ENCODE measurements at places on chromosomes 4 and X.
A peak's percentile ranks its signal among the peaks of the same experiment; 100 is the strongest.

- DNase-seq, result no peak
Measured at GRCh38 chrX:17411205-17411604, 36.2 kb downstream of the NHS start.

- DNase-seq, result no peak
Measured at GRCh38 chr4:6825403-6825802, 42.9 kb downstream of the KIAA0232 start.

- DNase-seq, result no peak
Measured at GRCh38 chrX:14899607-14900006, 26.4 kb downstream of the MOSPD2 start.

DNA sequence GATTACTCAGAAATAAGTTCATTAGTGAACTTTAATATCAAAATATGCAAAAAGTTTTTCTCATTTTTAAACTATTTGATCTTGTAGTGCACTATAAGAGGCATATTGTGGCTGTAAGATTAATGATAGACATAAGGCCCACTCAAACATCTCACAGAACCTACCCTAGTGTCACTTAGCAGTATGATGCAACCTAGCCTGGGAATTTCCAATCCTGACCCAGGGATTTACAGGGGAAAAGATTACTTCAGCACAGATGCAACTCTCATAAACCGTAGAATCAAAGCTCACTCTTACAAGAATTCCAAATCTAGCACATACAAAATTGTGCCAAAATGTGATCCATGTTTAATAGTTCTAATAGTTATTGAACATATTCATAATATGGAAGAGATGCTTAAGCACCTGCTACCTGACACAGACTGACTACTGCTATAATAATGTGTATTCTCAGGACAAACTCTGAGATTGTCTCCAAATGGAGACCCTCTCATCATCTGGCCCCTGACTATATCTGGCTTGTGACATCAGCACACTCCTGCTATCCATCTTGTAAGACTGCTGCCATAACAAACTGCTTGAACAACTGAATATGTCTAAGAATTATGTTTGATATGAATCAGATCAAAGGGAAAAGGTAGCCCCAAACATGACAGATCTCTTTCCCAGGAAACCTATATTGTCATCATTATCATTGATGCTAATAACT lies 271.9 kb downstream of the PABPC4L start:
- DNase-seq, result no peak

GRCh38 chr4:125013891-125014290 lies 300.9 kb upstream of the FAT4 start:
- no peak for DNase-seq

DNA sequence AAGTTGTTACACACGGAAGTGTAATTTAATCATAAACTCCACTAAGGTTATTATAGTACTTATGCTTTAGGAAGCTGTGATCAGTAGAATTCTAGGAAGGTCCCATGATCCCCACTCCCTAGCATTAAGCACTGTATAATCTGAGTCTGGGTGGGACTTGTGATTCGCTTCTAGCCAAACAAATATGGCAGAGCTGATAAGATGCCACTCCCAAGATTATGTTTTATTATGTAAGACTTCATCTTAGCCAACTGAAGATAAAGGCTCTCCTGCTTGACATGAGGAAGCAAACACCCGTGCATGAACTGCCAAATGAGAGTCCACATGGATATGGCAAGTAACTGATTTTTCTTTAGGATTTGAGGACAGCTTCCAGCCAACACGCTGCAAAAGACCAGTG lies 186.4 kb upstream of the NDST3 start:
- DNase-seq, result no peak

DNA sequence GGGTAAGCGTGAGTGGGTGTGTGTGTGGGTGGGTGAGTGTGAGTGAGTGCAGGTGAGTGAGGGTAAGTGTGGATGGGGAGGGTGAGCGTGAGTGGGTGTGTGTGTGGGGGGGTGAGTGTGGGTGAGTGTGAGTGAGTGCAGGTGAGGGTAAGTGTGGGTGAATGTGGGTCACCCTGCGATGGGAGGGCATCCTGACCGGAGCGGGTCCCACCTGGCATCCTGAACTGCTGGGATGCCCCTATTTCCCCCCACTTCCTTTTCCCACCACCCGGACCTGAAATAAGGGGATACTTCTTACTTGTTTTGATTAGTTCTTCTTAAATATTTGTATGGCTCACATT lies 49.5 kb downstream of the ING2 start:
- DNase-seq, result no peak

DNA sequence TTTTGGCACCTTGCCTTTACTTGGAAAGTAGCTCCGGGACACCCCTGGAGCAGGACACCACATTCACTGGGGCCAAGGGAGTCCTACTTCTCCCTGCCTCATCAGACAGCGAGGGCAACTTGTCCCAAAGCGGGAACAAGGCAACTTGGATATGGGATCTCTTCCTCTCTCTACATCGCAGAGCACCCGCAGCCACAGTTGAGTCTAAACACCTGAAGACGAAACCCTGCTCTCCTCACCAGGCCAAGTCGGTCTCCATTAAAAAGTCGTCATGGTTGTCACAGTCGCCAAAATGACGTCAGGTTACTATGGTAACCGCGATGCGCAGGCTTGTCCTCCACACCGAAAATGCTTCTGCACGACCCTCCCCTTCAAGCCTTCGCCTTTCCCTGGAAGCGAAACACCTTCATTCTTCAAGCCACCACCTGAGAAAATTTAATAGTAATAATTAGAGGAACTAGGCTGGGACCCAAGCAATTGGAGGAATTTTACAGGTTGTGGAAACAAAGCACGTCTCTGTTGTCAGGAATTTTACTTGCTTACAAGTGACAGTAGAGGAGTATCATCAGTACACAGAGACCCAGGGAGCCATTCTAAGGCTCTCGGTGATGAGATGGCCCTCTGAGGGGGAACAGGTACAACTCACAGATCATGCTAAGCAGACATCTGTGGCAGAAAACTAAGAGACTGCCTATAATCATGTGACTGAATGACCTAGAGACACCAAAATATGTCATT lies 30.5 kb upstream of the TCEAL4 start:
- peak; percentile 17 for DNase-seq

DNA sequence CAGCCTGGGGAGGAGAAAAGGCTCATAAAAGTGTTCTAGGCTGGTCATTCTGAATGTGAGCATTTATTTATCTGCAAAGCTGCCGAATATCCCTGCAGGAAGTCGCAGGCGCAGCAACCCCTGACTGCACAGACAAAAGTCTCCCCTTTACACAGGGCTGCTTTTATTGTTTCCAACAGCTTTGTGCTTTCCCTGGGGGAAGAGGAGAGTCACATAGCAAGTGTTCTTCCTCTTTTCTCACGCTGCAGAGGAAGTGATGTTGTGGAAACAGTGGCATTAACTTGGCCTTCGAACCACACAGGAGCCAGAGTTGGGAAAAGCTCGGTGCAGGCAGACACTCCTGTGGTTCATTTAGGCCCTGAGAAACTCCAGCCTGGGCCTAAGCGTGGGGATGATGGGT lies 81.5 kb upstream of the BCOR start:
- no peak for DNase-seq

GRCh38 chrX:136933611-136934145 lies 53.2 kb upstream of the RBMX start:
- no peak for DNase-seq

- DNase-seq, result no peak
Measured at GRCh38 chrX:153800177-153800722, 5.8 kb downstream of the SSR4 start.

DNA sequence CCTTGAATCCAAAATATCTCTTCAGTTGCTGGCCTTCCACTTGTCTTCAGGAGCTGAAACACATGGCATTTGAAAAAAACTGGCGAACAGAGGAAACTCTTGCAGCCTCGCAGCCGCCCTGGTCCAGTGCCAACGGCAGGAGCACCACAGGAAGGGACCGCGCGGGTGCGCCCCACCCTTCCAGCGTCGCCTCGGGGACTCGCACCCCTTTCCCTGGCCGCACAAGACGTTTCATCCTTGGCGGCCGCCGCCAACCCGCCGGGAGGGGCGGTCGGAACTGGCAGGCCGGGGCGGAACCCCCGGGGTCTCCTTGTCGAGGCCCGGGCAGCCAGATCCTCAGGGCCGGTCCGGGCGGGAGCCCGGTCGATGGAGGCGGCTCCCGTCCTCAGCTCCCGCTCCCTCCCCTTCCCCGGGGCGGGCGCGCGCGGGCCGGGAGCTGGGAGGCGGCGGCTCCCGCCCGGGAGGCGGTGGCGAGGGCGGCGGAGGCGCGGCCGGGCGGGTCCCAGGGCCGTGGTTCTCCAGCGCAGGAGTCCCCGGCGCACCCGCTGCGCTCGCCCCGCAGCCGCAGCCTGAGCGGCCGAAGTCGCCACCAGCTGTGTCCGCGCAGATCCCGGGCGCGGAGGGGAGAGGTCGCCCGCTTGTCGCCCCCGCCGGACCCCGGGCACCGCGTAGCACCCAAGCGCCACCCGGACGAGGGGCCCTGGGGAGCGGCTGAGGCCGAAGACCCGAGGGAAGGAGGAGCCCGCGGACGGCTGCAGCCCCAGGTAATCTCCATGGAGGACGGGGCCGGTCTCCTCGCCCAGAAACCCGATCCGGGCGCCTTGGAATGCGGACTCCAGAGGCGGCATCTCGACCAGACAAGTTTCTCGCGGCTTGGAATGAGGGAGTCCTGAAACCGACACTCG lies 886 bp upstream of the NDST3 start:
- no peak for DNase-seq

- no peak for DNase-seq
Measured at GRCh38 chr4:159185591-159186023, 82.7 kb downstream of the RAPGEF2 start.

GRCh38 chr4:92047209-92047875 lies 256.4 kb upstream of the GRID2 start:
- no peak for DNase-seq

GRCh38 chr4:3858046-3858730 lies 92.0 kb downstream of the ADRA2C start:
- no peak for DNase-seq

DNA sequence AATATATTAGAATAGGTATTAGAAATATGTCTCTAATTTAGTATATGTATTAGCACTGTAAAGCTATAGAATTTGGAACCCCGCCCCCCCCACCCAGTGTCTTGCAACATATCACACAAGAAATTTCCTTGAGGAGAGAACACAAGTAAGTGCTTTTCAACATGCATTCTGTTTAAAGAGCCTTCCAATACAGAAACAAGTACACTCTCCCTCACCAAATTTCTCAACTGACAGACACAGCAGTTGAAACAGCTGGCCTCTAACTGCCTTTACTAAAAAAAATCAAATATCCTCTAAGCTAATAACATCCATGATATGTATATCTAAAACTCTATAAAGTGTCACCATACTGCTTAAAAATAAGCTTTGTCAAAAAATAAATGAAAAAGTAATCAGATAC lies 12.4 kb downstream of the CAMK2D start:
- no peak for DNase-seq

DNA sequence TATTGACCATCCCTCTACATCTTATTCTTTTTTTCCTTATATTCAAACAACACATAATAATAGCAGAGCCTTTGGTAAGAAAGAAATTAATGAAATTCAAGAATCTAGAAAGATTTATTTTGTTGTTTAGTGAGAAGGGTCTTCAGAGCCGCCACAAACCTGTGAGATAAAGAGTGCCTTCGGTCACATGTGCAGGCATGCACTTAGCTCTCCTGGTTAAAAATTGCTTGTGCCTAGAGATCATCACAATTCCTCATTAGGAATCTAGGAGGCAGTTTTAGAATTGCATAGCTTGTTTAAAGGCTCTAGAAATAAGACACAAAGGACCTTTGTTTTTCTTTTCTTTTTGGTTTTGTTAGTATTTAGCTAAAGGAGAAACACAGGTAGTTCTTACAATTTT lies 1948.4 kb upstream of the IGFBP7 start:
- no peak for DNase-seq

GRCh38 chr4:986879-987623 lies at the start of gene IDUA:
Gene IDUA, plus strand, starts transcription at chr4:987044. Its CDS starts 41 bp downstream, at chr4:987085.
- peak; percentile 84 for DNase-seq

- no peak for DNase-seq
Measured at GRCh38 chrX:153527208-153527607, 9.8 kb downstream of the ATP2B3 start.

DNA sequence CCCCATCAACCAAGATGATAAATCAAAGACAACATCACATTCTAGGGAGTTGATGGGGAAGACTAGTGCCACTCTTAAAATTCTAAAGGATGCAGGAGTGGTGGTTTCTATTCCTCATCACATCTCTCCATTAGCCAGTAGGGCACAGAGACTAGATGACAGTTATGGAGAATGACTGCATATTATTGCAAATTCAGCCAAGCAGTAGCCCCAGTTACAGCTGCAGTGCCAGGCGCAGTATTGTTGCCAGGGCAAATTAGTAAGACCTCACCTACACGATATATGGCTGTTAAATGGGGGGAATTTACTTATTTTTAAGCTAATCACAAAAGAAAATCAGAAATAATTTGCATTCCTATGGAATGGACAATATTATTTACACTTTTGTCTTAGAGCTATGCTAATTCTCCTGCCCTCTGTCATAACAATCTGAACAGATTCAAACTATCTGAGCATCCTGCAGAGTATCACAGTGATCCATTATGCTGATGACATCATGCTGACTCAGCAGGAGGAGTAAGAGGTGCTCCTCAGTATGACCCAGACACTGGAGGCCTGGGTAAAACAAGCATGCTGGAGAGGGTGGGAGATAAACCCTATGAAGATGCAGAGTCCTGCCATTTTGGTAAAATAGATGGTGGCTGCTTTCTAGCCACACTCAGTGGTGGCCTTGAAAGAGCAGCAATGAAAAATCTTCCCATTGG lies 24.7 kb downstream of the ETNPPL start:
- no peak for DNase-seq

DNA sequence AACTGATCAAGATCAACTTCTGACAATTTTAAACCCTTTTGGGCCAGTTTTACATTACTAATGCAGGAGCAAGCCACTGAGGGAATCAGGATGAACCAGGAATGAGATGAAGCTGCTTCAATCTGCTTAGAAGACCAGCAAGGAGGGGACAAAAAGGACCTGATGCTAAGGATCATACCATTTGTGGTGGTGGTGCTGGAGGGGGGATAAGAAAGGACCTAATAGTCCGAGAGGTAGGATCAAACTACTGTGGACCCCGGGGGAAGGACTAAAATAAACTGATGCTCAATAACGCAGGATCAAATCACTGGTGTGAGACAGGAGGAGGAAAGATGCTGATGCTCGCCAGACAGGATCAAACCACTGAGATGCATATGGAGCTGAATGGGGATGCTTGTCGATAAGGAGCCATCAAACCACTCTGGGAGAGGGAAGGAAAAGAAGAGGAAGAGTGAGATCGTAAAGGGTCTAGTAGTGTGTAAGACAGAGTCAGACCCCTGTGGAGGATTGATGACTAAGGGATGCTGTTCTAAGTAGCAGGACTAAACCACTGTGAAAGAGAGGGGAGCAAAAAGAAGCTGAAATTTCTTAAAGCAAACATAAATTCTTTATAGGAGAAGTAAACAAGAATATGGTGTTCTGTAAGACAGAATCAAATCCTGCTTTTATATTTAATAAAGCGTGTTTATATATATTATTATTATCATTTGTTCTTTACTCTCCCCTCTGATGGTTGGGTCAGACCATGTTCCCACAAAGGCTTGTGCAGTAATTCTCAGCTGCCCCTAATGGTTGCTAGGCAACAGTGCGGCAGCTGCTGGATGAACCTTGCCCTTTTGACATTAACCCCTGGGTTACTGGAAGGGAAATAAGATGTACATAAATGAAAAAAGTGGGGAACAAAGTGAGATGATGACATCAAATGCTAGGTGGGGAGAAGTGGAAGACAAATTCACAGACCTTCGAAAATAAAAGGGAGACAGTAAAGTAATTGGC lies 432.5 kb upstream of the FGF16 start:
- DNase-seq, result no peak

GRCh38 chrX:2504706-2505332 lies 4.0 kb upstream of the DHRSX start:
- DNase-seq, result no peak
